ENCODE measurements at places on chromosomes 2 and 18. TPM values are rescaled to one million over a fixed set of nuclear protein-coding genes. Genes with fewer than 3 reads are reported as not detected.

SNED1 gene
- 23.2 TPM for total RNA-seq

DNAH7 gene
- 0.09 TPM for total RNA-seq

C2orf15 gene
- 0.18 TPM for total RNA-seq

ANKRD44 gene
- total RNA-seq = 5.6 TPM

PDE1A gene
- under 0.01 TPM for total RNA-seq

SPP2 gene
- total RNA-seq = not detected

SOCS6 gene
- 22.6 TPM for total RNA-seq

VRK2 gene
- total RNA-seq = 30.9 TPM

DNER gene
- total RNA-seq = 0.09 TPM

FN1 gene
- 3,205 TPM for total RNA-seq

SULT1C2 gene
- total RNA-seq = not detected

C2orf81 gene
- 0.19 TPM for total RNA-seq

MYO5B gene
- total RNA-seq = 0.54 TPM

SERPINB11 gene
- total RNA-seq = not detected

NYAP2 gene
- not detected for total RNA-seq

INHA gene
- total RNA-seq = 0.19 TPM

KIAA2012 gene
- not detected for total RNA-seq

CXCR1 gene
- not detected for total RNA-seq

OXER1 gene
- total RNA-seq = not detected

ABCB6 gene
- total RNA-seq = 51.1 TPM

UGT1A5 gene
- not detected for total RNA-seq

WNT6 gene
- total RNA-seq = not detected

AOX1 gene
- 3.9 TPM for total RNA-seq

FSIP2 gene
- 0.38 TPM for total RNA-seq

RFX8 gene
- 0.28 TPM for total RNA-seq

SLC39A10 gene
- 39.7 TPM for total RNA-seq

UGT1A10 gene
- not detected for total RNA-seq
